ENCODE measurements at places on chromosomes 4 and X.

DNA sequence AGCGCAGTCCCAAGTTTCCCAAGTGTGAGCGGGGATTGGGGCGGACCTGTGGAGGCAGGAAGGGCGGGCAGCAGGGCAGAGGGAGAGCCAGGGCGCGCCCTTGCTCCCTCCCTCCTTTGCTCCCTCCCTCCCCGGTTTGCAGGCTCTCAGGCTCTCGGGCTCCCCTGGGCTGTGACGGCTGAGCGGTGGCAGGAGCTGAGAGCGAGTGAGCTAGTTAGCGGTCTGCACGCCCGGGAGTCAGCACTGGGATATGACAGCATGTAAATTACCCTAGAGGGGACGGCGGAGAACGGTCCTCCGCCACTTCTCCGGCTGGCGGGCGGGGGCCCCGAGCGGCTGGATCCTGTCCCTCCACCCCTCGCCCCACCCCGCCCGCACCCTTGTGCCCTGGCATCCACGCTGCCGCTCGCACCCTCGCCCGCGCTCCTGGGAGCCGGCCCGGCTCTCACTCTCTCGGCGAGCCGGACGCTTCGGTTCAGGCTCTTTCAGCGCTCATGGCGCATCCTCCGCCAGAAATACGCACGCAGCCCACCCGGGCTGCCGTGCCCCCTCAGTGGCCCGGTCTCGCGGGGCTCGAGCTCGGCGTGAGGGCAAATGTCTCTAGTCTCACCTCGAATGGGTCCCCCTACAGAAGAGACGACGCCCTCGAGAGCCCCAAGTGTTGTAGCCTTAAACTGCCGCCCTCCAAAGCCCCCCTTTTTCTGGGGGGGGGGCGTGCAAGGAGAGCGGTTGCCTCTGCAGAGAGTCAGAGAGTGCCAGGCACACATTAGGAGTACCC, at the start of gene TSC22D3:
Gene TSC22D3, minus strand, starts transcription at position 54 of the 778 bp plus-strand sequence. CDS start 368 bp downstream, outside the sequence.
- peak; percentile 67 for DNase-seq

GRCh38 chr4:109440948-109441347, 7.3 kb downstream of the SEC24B start:
- DNase-seq, result no peak

DNA sequence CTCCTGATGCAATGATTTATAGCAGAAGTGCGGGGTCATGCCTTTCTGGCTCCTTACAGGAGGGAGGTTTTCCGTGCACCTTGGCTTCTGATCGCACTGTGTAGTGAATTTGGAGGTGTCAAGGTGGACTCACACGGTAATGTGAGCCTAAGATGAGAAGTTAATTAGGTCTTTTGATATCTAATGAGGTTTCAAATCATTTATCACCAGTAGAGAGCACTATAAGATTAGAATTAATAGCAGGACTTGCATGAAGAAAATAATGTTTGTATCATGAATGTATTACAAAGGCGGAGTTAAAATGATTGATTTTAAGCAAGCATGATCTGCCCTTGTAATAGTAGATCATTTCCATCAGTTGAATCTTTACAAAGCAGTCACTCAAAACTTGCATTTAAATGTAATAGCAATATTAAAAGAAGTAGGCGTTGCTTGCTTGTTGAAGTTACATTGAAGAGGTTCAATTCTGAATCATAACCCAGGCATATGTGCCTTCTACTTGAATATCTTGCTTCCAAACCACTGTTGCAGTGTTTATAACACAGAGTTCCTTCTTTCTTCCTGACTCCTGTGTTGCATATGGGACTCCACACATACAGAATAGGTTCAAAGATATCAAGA, 152.1 kb downstream of the FMR1NB start:
- DNase-seq, result no peak

- DNase-seq, result no peak
Measured at GRCh38 chr4:102452854-102453253, 48.3 kb upstream of the NFKB1 start.

- no peak for DNase-seq
Measured at GRCh38 chr4:139171876-139172691, 4.9 kb downstream of the ELF2 start.

- DNase-seq, result no peak
Measured at GRCh38 chr4:620201-620600, 5.2 kb upstream of the PDE6B start.

DNA sequence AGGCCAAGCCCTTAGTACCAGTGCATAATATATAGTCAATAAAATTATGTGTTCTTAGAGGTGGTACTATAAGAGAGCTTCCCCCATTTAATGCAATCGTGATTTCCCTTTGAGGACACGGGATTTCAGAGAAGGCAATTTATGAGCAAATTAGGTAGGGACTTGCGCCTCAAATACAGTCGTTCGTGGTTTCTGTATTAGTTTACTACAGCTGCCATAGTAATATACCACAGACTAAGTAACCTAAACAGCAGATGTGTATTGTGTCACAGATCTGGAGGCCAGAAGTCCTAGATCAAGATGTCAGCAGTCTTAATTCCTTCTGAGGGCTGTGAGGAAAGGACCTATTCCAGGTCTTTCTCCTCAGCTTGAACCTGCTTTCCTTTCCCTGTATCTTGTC, 1.5 kb upstream of the PUDP start:
- no peak for DNase-seq

GRCh38 chr4:28226962-28227361, 1366.3 kb downstream of the STIM2 start:
- no peak for DNase-seq

DNA sequence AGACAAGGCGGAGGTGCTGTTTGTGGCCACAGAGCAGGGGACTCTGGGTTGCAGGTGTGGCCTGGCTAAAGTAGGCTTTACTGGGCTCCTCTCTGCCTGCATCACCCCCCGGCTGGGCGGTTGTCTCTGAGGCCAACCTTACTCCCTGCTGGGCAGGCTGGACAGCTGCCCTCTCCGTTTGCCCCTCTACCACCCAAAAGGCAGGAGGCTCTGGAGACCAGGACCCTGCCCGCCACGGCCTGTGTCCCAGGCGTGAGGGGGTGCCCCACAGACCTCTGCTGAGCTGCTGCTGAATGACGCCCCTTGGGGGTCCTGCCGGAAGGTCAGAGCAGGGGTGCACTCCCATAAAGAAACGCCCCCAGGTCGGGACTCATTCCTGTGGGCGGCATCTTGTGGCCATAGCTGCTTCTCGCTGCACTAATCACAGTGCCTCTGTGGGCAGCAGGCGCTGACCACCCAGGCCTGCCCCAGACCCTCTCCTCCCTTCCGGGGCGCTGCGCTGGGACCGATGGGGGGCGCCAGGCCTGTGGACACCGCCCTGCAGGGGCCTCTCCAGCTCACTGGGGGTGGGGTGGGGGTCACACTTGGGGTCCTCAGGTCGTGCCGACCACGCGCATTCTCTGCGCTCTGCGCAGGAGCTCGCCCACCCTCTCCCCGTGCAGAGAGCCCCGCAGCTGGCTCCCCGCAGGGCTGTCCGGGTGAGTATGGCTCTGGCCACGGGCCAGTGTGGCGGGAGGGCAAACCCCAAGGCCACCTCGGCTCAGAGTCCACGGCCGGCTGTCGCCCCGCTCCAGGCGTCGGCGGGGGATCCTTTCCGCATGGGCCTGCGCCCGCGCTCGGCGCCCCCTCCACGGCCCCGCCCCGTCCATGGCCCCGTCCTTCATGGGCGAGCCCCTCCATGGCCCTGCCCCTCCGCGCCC, 920 bp downstream of the HTT-AS start:
- no peak for DNase-seq

DNA sequence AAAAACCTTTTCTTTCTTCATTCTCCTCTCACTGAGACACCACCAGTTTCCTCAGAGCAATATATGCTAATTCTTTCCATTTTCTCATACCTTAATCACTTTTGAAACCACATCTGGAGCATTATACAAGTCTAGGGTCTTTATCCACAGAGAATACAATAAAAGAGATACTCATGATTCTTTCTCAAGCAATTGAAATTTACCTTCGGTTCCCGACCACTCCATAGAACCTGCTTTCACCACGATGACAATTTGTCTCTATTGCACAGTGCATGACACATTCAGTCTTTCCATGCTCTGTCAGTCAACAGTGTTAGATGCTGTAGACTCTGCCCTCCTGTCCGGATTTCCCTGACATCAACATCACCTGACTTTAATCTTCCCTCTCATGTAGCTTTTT, 409.3 kb upstream of the NWD2 start:
- DNase-seq, result no peak

DNA sequence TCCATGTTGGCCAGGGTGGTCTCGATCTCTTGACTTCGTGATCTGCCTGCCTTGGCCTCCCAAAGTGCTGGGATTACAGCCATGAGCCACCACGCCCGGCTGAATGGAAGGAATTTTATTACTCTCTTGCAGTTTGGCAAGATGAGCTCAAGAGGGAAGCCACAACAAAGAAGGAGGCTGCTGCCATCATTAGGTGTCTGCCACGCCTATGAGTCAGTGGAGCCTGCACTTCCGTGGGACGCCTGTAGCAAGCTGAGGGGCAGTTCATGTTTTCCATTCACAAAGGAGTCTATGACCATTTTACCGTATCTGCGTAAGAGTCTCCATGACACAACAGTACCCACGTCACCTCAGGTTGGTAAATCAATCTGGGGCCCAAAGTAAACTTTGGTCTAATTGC, 51.2 kb upstream of the CHRNA9 start:
- DNase-seq, result peak; percentile 88

DNA sequence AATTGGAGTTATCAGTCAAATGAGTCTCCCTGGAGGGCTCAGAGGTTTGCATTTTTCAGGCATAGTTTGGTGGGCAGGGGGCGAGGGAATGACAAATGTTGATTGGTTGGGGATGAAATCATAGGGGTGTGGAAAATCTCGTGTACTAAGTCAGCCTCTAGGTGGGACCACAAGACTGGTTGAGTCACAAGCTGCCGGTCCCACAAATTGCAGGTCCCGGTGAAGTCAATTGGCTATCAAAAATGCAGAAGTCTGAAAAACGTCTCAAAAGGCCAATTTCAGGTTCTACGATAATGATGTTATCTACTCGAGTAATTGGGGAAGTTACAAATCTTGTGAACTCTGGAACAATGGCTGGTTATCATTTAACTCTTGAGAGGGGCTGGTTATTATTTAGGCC, 98.8 kb upstream of the DHX15 start:
- DNase-seq, result no peak

- DNase-seq, result no peak
Measured at GRCh38 chrX:115547448-115547847, 13.5 kb upstream of the PLS3 start.

- no peak for DNase-seq
Measured at GRCh38 chrX:6363188-6363587, 134.5 kb upstream of the NLGN4X start.

- DNase-seq, result no peak
Measured at GRCh38 chr4:13219971-13220370, 264.2 kb downstream of the RAB28 start.

DNA sequence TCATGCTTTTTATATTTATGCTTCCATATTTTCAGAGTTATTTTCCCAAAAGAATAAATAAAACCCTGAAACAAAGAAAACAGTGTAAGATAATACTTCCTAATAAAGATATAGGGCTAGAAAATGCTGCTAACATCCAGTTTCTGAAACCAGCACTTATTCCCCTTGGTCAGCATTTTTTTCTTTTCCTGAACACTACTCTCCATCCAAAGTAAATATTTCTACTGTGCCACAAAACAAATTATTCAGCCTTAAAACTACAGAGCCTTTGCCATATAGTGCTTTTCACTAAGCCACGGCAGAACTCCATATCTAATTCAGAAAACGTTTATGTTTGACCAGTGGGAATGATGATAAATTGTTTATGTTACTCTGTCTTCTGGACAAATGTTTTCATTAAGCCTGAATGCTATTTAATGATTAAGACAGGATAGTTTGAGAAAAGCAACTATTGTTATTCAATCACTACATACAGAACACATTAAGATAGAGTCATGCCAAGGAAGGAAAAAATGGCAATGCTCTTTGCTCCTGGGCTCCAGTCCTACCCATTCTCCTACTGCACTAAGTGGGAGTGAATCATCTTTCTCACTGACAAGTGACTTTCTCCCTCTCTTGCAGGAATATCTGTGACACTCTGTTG, 723.9 kb downstream of the FAT4 start:
- DNase-seq, result no peak

DNA sequence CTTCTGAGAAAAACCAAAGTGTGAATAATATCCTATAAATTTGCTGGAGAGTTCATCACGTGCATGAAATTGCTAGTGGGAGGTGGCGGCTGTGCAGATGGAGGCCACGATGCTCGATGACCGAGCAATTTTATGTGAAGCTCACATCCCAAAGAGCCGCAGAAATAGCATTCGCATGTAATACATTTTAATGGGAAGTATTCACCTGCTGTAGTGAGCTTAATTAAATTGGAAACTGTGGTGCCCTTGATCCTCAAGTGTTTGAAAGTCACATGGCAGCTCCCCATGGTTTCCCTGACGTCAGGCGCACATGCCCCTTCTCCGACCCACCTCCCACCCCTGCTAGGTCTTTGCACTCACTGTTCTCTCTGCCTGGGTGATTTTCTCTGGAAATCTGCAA, 136.8 kb downstream of the STK32B start:
- no peak for DNase-seq

DNA sequence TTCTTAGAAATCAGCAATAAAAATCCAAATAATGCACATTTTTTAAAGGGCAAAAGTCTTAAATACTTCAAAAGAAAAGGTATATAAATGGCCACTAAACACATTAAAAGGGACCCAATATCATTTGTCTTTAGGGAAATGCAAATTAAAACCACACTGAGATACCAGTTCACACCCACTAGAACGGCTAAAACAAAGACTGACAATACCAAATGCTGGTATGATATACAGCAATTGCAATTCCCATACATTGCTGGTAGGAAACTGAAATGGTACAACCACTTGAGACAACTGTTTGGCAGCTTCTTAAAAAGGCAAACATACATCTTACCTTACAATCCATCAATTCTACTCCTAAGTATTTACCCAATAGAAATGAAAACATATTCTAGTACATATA, 33.7 kb downstream of the CAMK2D start:
- no peak for DNase-seq

GRCh38 chr4:15368856-15369255, 59.0 kb upstream of the C1QTNF7 start:
- DNase-seq, result no peak

GRCh38 chr4:71338846-71339593, at the start of gene SLC4A4:
Gene SLC4A4, plus strand, starts transcription at chr4:71339020.
- DNase-seq, result peak; percentile 63

DNA sequence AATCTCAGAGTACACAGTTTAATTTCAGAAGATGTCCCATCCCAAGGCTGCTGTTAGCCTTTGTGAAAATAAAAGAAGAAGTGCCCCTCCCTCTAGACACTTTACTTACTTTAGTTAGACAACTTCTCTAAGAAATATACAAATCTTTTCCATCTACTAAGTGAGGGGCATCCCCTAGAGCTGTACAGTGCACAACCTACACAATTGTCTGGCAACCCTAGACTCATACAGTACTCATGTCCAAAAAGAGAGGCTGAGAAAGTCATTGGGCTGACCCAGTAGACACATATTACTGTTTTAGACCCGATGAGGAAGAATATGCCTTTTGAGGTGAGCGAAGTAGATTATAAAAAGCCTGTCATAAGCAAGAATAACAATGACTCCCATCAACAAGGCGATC, 297.6 kb downstream of the IDS start:
- DNase-seq, result no peak

- no peak for DNase-seq
Measured at GRCh38 chrX:155112171-155112570, 40.9 kb downstream of the BRCC3 start.

Data from activated CD8-positive, alpha-beta memory T cell treated with anti-CD3 and anti-CD28 coated beads, Interleukin-2, amount 10 ng/mL, durations not matched to agents 7 days and 5 days (primary cell).